ENCODE measurements at places on chromosomes 1 and 21.
A peak's percentile ranks its signal among the peaks of the same experiment; 100 is the strongest.

- DNase-seq, result no peak
These were observed 37.6 kb downstream of the PUM1 start for GRCh38 chr1:31027693-31028526.

- DNase-seq, result no peak
These were observed 177.7 kb upstream of the HP1BP3 start for GRCh38 chr1:20964540-20965484.

- DNase-seq, result no peak
These were observed 26.9 kb upstream of the LRRC3 start for GRCh38 chr21:44428281-44428960.

- no peak for DNase-seq
These were observed 2.7 kb downstream of the TTLL7 start for GRCh38 chr1:83996191-83996590.

GRCh38 chr1:92080128-92080985 is at the start of gene BTBD8:
Gene BTBD8 (plus strand): TSS chr1:92080345. CDS start chr1:92080572, 227 bp downstream.
- DNase-seq, result peak; percentile 82

DNA sequence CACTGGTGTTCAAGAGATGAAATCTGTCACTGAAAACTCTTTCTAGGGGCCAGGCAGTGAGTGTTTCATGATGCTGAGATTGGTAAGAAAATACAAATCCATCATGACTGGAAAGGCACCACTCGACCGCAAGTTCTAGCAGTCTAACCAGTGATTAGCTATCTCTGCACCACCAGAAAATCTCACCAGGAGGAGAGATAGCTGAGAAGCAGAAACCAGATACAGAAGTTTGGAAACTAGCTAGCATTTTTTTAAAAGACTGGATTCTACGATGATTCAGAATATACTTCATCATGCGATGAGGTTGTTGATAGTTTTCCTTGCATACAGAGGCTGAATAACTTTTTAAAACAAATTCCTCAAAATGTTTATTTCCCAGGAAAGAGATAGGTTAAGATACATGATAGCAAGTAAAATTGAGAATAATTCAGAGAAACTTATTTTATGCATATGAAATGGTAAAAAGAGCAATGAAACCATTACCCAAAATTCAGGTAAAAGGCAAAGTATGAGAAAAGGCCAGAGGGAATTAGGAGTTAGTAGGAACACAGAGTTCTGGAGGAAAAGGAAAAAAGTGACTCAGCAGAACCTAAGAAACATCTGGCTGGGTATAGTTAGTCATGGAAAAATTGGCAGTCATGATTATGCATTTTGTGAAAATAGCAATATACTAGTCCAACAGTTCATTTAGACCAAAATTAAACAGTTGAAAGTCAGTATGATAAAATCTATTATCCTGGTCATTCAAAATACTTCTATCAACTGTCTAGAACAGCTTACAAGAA is 3.3 kb upstream of the F3 start:
- no peak for DNase-seq

GRCh38 chr1:53272349-53272748 is 34.0 kb upstream of the MAGOH start:
- no peak for DNase-seq

GRCh38 chr1:243903041-243903440 is 53.0 kb upstream of the AKT3 start:
- no peak for DNase-seq

- peak; percentile 31 for DNase-seq
These were observed 77.6 kb upstream of the VANGL1 start for GRCh38 chr1:115564201-115564600.

DNA sequence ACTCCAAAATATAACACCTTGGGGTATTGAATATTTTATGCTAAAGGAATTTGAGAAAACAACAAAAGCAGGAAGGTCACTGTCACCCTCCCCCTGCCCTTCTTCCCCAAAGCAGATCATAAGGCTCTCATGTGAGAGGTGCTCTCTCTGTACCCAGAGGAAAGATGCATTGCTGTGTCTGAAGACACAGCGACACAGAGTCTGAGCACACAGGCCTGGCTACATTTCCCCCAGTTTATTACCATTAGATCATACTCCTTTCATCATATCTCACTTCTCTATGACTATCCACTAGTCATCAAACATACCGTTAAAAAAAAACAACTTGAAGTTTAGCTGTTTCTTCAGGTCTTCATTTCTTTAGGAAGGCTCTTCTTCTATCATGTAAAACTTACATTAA is 127.1 kb downstream of the PPIAL4G start:
- no peak for DNase-seq

DNA sequence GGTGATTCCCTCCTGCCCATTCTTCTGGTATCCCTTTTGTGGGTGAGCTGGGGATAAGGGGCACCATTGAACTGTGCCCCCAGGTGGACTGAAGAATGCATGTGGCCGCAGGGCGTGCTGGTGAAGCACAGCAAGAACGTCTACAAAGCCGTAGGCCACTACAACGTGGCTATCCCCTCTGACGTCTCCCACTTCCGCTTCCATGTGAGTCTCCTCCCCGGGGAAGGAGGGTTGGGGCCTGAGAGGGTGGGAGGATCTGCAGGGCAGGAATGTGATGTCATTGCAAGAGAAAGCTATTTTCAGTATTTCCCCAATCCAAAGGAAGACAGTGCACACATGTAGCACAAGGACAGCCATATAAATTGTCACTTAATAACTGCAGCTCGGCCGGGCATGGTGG is 7.5 kb upstream of the KPNA6 start:
- DNase-seq, result peak; percentile 44

GRCh38 chr1:181768930-181769280 is 285.6 kb downstream of the CACNA1E start:
- DNase-seq, result no peak

- DNase-seq, result no peak
These were observed 13.2 kb downstream of the CASP9 start for GRCh38 chr1:15510611-15511405.

GRCh38 chr1:2304282-2304681 is 76.2 kb downstream of the SKI start:
- no peak for DNase-seq

DNA sequence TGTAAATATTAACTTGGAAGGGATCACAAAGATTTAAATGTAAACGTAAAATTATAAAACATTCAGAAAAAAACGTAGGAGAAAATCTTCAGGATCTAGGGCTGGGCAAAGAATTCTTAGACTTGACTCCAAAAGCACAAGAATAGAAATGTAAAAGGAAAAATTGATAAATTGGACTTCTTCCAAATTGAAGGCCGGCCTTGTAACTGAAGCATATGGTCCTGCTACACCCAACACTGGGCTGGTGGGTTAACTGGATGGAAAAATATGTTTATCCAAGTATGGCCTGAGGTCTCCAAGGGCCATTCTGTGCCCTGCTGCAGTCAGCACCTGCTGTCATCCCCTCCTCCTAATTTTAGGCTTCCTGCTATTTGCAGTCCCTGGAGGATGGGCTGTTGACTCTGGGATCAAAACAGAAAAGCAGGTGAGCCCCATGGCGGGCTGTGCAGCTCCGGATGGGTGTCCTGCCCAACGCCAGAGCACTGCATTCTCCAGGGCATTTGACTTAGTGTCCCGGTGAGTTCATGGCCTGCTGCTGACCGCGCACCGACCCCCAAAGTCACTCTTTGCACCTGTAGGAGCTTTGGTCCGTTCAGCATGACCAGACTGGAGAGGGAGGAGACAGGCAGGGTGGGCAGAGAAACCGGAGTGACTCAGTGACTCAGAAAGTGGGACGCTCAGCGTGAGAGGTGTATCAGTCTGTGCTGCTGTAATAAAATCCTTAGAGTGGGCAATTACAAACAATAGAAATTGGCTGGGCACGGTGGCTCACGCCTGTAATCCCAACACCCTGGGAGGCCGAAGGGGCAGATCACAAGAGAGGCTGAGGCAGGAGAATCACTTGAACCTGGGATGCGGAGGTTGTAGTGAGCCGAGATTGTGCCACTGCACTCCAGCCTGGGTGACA is 6.1 kb upstream of the AIRE start:
- DNase-seq, result no peak
